ENCODE measurements at places on chromosomes 7 and 10. TPM values are rescaled to one million over a fixed set of nuclear protein-coding genes. Genes with fewer than 3 reads are reported as not detected.
A peak's percentile ranks its signal among the peaks of the same experiment; 100 is the strongest.

The GIMAP7 gene
- total RNA-seq: 3.6 TPM

The CFAP46 gene
- 0.33 TPM for total RNA-seq

GRCh38 chr10:63670291-63670898 lies 149.2 kb downstream of the REEP3 start:
- no peak for DNase-seq

GRCh38 chr7:42100156-42100508 lies 136.9 kb downstream of the GLI3 start:
- DNase-seq: no peak

GRCh38 chr7:73593207-73594045 lies 15.0 kb upstream of the TBL2 start:
- DNase-seq: no peak

GRCh38 chr10:30199376-30200016 lies 140.1 kb upstream of the JCAD start:
- no peak for DNase-seq

- DNase-seq: no peak
Observed at GRCh38 chr7:131625817-131626372, 69.5 kb upstream of the PODXL start.

DNA sequence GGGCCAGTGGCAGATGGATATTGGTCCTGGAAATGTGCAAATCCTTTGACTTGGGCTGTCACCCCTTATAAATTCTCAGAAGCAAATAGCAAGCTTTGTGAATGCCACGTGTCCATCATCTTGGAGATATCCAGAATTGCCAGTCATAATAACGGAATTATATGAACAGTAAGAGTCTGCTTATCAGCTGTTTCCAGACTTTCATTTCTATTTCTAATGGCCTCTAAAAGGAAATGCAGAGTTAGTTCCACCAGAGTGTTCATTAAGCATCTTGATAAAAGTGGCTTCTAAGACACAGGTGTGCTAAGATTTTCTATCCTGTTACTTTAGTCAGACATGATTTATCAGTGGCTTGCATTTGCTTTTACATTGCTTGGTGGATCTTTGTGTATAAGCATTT lies 87.4 kb downstream of the RAMP3 start:
- DNase-seq: no peak

The ADRB1 gene
- 1.0 TPM for total RNA-seq

GRCh38 chr7:17481118-17481517 lies 182.7 kb downstream of the AHR start:
- DNase-seq: no peak

DNA sequence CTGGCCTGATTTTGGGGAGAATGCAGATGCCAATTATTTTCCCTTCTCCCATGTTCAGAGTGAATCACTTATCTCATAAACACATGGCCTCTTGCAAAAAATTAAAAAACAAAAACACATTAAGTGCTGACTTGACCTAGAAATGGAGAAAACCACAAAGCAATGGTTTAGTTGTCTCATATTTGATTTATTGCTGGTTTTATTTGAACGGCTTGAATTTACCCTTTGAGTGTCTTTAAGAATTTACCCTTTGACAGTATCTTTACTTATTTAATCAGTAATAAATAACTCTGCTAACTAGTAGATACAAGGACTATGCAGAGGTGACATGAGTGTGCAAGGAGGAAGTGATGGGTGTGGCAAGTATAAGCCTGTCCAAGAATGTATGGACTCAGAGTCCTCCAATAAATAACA lies 68.1 kb upstream of the GSDME start:
- DNase-seq: no peak

DNA sequence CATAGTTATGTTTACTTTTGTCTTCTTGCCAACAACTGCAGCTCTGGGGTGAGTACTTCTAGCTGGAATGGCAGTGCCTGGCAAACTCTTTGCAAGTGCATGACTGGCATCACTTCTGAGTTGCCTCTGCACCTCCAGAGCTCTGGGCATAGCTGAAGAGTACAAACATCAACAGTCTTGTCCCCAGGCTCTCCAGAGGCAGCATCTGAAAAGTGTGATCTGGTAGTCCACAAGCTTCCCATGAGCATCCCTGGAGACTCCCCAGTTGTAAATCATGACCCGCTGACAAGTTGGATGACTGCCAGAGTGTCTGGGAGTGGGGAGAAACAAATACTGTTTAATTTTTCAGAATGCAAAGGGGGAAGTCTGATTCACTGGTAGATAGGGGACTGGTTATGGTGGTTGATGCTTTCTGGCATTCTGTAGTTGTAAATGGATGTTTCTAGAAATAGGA lies 138.9 kb upstream of the CDK13 start:
- DNase-seq: no peak

DNA sequence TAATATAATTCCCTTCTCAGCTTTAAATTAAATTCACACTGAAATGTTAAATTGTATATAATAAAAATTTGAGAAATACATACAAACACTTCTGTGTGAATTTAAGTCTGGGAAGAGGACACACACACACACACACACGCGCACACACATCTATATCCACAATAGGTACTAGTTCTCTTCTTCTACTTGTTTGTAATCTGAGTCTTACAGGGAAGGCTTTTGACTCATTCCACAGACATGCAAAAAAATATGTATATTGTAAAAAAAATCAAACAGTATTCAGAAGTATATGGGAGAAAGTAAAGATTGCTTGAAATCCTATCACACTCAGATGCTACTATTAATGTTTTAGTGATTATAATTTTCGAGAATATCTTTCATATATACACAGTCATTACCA lies 276.2 kb downstream of the MDFIC start:
- no peak for DNase-seq

The BCL7B gene
- total RNA-seq: 44.4 TPM

DNA sequence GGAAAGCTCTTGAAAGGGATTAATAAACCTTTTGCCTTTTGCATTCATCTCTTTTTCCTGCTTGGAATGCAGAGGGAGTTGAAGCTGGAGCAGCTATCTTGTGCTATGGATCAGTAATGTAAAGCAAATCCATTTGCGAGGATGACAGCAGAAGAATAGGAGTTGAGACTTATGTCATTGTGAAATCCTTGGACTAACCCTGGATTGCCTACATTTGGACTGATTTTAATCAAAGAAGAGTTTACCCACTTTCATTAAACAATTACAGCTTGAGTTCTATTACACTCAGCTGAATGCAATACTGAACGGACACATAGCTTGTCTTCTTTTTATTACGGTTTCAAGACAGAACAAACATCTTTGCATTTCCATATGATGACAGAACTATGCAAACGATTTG lies 362.3 kb downstream of the PHF14 start:
- DNase-seq: no peak

DNA sequence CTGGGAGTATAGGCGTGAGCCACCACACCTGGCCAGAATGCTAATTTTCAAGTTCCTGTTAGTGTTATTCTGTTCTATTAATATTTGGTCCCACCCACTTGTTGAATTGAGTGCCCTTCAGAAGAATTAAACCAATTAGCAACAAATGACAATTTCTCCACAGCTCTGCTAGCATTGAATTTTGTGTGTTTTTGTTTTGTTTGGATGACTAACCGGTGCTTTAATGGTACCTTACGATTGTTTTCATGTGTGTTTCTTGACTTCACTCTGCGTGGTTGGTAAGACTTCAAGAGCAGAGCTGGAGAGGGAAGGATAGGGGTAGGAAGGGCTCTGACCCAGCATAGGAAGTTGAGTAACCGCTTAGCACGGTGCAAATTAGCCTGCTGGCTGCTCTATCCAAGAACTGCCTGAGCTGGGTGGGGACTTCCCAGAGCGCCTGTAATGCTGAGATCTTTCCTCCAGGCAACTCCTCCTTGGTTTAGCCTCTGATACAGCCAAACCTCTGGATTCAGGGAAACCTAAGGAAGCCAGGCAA lies 4.6 kb downstream of the ARPC1B start:
- DNase-seq: no peak

DNA sequence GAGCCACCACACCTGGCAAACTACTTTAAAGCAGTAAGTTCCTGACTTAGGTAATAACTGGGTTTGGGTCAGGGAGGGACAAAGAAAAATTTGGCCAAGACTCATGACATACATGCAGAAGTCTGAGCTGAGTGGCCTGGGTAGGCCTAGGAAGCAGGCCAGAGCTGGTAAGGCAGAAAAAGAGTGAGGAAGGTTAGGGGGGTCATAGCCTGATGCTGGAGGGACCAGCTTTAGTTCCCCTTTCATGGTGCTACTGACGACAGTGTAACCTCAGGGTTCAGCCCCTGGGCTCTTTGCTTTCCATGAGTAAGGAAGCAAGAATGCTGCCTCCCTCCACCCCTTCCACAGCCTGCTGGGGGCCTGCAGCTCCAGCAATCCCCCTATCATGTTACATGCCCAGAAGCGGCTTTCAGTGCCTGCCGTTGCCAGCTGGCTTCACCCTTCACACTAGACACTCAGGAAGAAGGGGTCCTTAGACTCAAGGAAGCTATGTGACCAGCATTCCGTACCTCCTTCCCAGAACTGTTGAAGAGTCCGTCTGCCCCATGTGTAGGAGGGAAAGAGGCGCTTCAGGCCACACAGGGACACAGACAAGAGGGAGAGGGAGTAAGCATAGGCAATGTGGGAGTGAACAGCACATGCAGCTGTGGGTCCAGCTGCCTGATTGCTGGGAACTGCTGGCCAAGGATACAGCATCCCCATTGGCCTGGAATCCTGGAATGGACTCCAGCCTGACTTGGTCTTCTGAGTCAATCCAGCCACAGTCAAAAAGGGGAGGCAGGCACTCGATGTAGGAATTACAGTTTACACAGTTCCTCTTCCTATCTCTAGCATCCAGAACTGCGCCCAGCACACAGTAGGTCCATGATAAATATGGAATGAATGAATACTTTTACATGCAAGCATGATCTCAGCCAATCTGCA lies 4.1 kb upstream of the PLAU start:
- DNase-seq: peak; percentile 32

- no peak for DNase-seq
Observed at GRCh38 chr10:75101416-75102251, 9.8 kb upstream of the SAMD8 start.

The GSTO2 gene
- total RNA-seq: 9.6 TPM

Data from body of pancreas (tissue), 4 donors.